ENCODE measurements at places on chromosomes 6 and 20.

DNA sequence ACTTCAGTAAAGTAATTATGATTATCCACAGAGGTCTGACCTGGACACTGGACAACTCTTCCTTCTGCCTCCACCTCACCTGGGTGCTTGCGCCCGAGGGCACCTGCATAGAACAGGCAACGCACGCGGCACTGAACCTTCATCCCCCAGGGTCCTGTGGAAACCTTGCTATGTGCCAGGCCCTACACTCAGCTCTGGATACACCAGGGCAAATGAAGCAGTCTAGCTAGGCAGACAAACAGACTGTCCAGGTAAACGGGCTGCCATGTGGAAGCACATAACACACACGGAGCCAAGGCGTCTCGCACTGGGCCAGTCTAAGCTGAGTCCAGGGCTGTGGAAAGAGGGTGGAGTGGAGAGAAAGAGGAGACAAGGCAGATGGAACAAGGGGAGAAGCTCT, 109.3 kb upstream of the AFDN start:
- DNase-seq: no peak

DNA sequence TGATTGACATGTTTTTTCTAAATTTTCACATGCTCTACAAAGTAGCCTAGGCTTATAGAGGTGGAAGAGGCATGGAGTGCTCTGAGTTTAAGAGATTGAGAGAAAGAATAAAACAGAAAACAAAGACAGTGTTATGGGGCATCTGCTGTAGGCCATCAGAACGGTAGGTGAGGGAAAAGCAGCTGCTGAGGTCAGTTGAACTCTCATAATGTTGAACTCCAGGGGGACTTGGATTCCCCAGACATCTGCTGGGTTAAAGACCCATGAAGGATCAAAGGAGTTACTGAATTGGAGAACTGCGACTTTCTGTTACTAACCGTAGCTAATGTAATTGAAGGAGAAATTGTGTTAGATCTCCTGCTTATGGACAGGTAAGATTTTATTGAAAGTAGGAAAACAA, 333.9 kb downstream of the TFAP2B start:
- no peak for DNase-seq

GRCh38 chr20:47982574-47983360, 197.5 kb upstream of the SULF2 start:
- no peak for DNase-seq

- DNase-seq: peak; percentile 92
Observed at GRCh38 chr20:35768731-35769664, 2.8 kb upstream of the PHF20 start.

- DNase-seq: peak; percentile 69
Observed at GRCh38 chr6:1381481-1382330, 7.7 kb upstream of the FOXF2 start.

GRCh38 chr6:87902383-87902782, 145.3 kb upstream of the SPACA1 start:
- no peak for DNase-seq

- DNase-seq: peak; percentile 74
Observed at GRCh38 chr6:34546551-34547321, 9.4 kb downstream of the SPDEF start.

DNA sequence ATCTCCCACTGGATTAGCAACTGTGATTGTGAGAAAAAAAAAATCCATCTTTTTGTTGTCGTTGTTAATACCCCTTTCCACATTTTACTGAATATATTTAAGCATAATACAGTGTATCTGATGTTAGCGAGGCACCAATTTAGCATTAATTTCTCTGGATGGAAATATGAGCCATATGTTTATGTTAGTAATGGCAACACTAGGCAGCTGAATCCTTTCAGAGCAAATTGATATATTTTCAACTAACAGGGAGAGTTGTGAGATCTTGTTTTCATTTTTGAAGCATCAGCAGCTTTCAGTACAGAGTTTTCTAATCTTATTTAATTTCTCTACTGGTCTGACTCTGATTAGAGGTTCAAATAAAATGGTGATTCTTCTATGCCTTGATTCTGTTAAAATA, 84.8 kb upstream of the HDAC2 start:
- DNase-seq: no peak

GRCh38 chr6:41073203-41073967, 611 bp downstream of the NFYA start:
- DNase-seq: peak; percentile 89

DNA sequence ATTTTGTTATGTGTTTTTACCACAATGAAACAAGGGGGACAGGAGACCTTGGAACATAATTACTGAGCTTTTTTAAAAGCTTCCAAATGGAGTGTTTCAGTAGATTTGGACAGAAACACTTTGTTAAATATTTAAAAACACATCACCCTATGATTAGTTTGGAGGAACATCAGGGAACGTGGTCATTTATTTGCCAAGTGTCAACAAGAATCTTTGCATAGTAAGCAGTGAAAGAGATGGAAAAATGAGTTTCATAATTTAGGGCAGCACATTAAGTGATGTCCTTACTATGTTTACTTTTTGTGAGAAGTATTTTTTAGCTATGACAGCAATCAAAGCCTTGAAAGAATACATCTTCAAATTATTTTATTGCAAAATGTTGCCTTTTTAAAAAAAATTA, 82.6 kb downstream of the PROKR2 start:
- DNase-seq: no peak

DNA sequence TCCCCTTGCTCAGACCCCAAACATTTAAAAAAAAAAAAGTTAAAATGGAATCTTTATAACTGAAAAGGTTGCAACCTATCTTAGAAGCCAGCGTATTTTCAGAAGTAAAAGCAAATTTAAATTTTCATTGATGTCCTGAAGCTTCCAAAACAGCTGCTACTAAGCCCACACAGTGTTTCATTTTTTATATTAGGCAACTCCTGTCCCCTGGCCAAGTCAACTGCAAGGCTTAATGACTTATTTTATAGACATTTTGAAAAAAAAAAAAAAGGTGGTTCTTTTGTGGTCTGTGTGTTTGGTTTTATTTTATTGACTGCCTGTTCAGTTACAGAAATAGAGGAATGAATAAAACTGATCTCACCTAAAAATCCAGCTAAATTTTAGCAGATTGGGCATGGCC, 13.0 kb downstream of the CFAP61 start:
- no peak for DNase-seq

DNA sequence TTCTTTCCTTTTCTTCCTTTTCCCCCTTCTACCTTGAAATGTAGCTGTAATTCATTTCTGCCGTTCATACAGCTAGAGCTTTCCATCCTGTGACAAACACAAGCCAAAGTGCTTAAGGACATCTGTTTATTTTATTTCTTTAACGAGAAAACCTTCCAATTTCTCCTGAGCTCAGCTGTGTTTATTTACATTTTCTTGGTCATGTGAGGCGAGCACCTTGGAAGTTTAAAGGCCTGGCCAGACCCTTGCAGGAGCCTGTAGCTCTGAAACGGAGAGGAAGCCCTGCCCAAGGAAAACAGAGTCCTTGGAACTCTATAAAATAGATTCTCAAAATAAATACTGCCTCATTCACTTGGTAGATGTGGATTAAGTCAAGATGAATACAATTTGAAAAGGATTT, 223.1 kb downstream of the EYA2 start:
- no peak for DNase-seq

DNA sequence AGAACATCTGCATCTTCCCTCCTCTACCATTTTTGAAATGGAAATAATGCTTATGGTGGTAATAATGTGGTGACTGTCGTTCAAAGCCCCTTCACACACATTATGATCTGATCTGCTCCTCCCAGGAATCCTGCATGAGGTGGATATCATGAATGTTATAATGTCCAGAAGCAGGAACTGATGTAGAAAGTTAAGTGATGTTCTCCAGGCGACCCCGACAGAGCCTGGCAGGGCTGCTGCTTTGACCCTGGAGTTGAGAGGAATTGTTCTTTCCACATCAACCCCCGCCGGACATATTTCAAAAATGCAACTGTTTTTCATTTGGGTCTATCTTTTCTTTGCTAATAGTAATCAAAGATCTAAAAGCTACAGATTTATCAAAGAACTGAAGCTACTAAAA, 131.6 kb downstream of the GMPR start:
- no peak for DNase-seq

DNA sequence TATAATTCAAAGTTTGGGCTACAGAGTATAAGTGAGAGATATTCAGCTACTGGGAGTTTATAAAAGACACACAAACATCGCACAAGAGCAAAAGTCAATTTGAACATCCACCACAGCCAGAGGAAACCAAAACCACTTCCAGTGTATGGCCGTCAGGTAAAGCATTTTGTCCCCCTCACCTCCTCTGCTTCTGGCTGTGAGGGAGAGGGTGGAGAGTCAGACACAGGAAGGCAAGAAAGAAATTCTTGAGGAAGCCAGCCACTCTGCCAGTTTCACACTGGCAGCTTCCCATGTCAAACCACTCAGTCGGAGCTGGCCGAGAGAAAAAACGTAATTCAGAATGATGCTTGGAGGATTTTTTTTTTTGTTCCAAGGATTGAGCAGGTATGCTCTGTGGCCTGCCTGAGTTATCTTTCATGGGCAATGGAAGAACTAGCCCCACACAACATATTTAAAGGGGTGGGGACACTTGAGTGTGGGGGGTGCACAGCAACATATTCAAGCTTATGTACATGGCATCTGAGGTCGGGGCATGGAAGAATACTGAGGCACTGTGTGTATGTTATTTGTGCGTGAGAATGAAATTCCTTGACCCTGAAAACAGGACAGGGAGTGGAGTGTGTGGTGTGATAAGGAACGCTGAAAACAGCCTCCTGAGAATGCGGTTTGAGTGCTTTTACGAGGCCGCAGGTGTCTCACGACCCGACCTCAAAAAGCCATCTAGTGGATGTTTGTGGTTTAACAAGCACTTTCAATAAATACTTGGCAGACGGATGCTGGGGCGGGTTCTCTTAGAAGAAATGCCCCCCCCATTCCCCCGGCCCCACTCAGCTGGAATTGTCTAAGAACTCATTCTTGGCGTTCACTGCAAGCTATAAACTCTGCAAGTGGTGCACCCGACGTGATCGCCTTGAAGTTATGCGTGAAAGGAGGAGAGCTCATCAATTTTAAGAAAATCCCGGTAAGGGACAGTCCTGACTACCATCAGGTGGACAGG, 27.5 kb upstream of the ZBTB22 start:
- peak; percentile 81 for DNase-seq

- no peak for DNase-seq
Observed at GRCh38 chr6:56996401-56996800, 41.5 kb downstream of the BEND6 start.

- no peak for DNase-seq
Observed at GRCh38 chr6:45479834-45480751, 102.4 kb upstream of the SUPT3H start.

DNA sequence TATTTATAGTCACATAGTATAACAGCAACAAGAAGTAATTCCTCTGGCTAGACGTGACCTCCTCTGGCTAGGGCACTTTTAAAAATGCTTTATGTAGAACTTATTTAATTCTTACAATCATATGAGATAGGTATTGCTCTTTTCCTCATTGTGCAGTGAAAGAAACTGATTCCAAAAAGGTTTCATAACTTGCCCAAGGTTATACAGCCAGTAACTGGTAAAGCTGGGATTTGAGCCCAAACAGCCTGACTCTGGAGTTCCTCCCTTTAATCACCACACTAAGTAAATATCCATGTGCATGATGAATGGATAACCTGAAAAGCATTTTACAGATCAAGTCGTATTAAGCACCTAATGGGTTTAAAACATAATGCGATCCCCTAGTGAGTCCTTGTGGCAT, 214.6 kb downstream of the PRL start:
- no peak for DNase-seq

DNA sequence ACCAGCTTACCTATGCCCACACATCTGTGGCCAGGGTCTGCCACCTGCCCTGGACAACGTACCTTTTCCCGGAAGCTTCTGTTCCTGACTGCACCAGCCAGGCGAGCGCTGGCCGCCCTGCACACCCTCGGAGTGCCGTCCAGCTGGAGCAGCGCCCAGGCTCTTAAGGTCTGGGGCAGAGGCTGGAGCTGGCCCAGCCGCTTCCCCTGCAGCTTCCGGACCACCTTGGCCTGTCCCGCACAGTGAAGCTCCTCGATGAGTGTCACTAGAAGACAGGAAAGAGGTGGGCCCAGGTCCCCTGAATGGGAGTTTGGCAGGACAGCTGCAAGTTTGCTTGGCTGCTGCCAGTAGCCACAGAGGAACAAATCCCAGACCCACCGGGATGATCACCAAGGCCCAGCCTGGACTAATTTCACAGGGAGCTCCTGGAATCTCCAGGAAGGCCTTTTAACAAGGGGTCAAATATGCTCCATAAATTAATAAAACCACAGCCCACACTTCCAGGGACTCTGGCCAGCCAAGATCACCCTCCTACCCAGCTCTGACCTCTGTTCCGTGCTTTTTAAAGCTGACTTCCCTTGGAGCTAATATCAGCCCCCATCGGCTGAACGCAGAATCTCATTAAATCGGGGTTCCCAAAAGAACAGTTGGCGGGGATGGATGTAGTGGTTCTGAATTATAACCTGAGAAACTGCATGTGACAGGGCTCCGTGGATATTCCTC, 82.3 kb downstream of the PTPN1 start:
- no peak for DNase-seq

Measured in testis (tissue), 5 donors.